HepG2 (cell line): ENCODE measurements at places on chromosomes 1 and 21.

- DNase-seq, result no peak
These were observed 66.1 kb upstream of the FAM3B start for GRCh38 chr21:41250519-41250918.

GRCh38 chr21:31358158-31358557 lies 14.1 kb upstream of the TIAM1 start:
- DNase-seq, result no peak

DNA sequence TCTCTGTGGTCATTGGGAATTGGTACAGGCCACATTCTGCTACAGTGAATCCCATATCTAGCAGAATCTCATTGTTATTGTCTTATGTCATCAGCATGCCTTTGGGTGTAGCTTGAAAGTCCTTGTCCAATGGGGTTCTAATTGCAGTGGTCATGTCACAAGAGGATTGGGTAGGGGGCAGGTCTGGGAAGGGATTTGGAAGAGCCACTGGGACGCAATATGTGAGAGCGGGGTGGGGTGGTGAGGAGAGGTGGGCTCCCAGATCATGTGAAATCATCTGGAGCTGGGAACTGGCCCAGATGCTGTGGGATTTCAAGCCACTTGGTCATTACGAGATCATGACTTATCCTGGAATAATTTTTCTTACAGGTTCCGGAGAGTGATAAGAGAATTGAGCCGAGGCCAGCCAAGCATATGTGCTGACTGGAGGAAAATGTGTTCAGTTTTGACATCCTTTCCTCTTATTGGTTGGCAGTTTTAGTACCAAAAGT lies 16.3 kb downstream of the CNIH3 start:
- no peak for DNase-seq

DNA sequence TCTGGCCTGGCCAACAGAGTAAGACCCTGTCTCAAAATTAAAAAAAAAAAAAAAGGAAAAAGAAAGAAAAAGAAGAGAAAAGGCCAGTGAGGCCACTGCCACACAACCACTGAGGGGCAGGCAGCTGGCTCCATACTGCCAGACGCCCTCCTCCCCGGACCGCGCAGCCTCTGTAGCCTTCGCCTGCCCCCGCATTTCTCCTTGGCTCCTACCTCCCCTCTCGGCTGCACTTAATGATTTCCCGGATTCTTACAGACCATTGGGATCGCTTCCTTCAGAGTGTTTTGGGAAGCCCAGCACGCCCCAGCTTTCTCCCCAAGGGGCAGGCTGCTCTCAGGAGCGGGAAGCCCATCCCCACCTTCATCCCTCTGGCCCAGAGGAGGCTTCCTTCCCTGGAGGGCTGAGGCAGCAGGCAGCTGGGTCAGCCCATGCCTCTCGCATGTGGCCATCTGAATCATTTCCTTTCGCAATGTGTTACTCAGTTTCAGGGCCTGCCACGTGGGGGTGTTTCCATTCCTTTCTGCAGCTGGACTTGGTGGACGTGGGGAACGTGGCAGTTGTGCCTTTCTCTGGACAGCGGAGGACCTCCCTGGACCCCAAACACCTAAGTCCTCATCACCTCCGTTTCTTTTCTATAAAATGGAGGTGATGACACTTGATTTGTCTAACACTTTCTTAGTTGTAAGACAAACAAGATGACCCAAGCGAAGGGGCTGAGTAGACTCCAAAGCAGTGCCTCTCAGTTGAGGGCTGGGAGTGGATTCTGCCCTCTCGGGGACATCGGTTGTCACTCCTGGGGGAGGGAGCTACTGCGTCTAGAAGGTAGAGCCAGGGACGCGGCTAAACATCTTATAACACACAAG lies 2.3 kb downstream of the SLC2A5 start:
- peak; percentile 31 for DNase-seq

DNA sequence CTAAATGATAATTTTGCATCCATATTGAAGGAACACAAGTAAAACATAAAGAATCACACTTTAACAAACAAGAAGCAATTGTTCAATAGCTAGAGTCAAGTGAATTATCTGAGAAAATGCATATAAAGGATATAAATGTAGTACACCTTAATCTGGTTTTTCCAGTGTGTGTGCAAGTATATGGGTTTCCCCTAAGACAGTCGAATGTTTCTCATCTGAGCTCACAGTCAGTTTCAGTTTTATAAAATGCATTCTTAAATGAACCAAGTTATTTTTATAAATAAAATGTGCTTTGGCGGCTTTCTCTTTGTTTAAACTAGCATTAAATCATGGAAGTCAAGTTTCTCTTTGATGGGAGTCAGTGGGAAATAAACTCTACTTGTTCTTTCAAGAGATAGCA lies 125.9 kb downstream of the PTPRC start:
- DNase-seq, result no peak

GRCh38 chr1:205279986-205280385 lies 41.6 kb downstream of the NUAK2 start:
- DNase-seq, result no peak

DNA sequence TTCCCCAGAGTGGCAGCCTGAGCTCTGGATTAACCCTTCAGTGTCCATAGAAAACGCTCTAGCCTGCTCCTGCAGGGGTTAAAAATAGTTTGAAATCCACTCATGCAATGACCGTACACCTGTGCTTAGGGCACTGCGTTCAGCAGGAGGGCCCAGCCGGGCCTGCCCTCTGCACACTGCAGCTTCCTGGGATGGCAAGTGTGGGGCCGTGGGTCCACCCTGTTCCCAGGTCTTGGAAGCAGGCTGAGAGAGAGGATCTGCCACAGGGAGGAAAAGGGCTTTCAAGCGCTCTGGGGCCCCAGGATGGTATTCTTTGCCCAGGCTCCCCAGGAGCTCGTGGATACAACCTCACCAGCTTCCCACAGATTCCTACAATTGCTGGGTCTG lies 1.5 kb upstream of the S100B start:
- DNase-seq, result no peak
